SJSA1 (cell line): ENCODE measurements at places on chromosomes 11 and 22. TPM values are rescaled to one million over a fixed set of nuclear protein-coding genes. Genes with fewer than 3 reads are reported as not detected.

The TPCN2 gene
- 21.7 and 24.1 TPM in 2 replicates for total RNA-seq

- DNase-seq: no peak
These were observed 54.2 kb downstream of the EXT2 start for GRCh38 chr11:44149651-44150050.

DNA sequence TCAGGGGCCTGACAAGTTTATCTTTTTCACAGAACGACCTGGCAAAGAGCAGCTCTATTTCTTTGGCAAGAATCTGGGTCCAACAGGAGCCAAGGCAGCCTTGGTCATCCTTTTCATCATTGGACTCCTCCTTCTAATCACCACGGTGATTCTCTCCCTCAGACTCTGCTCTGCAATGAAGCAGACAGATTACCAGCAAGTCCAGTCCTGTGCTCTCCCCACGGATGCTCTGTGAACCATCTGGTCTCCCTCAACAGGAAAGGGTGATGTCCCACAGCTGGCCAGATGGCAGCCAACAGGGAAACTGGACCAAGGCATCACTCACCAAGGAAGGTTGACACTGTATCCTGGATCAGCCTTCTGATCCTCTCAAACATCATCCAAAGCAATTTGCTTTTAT, 17.0 kb upstream of the PANX1 start:
- no peak for DNase-seq

- no peak for DNase-seq
These were observed 6.1 kb downstream of the TMEM86A start for GRCh38 chr11:18704698-18705097.

The C11orf97 gene
- not detected in 2 replicates for total RNA-seq

DNA sequence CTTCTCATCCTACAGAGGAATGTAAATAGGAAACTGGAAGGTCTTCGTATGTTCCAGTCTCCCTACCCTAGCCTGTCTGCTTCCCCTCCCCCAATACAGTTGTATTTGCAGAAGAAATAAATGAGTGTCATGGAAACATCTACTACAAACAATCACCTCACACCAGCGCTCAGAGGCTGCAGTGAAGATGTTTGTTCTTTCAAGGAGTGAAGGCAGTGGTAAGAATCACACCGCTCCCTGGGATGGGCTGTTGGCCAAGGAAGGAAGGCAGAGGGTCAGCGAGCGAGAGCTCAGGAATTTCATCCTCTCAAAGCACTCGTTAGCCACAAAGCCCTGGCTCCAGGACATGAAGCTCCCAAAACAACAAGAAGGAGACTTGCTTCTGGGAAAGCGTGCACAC, 1.1 kb upstream of the IGSF9B start:
- DNase-seq: no peak

GRCh38 chr11:10605941-10606381, 37.5 kb upstream of the LYVE1 start:
- DNase-seq: peak; percentile 67

DNA sequence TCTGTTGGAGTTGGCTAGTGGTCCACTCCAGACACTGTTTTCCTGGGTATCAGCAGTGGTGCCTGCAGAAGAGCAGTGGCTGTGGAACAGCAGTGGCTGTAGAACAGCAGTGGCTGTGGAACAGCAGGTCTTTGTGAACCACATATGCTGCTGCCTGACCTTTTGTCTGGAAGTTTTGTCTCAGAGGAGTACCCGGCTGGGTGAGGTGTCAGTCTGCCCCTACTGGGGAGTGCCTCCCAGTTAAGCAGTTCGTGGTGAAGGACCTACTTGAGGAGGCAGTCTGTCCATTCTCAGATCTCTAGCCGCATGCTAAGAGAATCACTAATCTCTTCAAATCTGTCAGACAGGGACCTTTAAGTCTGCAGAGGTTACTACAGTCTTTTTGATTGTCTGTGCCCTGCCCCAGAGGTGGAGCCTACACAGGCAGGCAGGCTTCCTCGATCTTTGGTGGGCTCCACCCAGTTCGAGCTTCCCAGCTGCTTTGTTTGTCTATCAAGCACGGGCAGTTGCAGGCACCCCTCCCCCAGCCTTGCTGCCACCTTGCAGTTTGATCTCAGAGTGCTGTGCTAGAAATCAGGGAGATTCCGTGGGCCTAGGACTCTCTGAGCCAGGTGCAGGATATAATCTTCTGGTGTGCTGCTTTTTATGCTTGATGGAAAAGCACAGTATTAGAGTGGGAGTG, 89.1 kb upstream of the TRIM48 start:
- DNase-seq: no peak

The LDLRAD3 gene
- total RNA-seq: 4.1 and 5.8 TPM in 2 replicates

- DNase-seq: no peak
These were observed 760.3 kb downstream of the CNTN5 start for GRCh38 chr11:99781074-99781473.

The ARHGAP32 gene
- total RNA-seq: 2.1 and 3.3 TPM in 2 replicates

DNA sequence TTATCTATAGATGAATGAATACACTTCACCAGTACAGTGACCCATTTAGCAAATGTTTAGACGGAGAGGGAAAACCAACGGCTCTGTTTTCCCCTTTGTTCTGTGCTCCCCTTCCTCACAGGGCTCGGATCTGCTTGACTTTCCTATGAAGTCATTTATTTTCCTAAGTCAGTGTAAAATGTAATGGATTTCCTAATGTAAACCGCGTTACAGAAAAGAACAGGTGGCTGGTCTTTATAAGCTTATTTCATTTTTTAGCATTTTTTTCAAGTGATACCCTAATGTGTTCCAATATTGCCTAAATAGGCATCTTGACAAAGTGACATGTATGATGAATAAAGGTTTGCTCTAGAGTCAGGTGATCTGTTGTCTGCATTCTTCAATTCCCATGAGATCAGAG, 207.5 kb downstream of the PGR start:
- no peak for DNase-seq

DNA sequence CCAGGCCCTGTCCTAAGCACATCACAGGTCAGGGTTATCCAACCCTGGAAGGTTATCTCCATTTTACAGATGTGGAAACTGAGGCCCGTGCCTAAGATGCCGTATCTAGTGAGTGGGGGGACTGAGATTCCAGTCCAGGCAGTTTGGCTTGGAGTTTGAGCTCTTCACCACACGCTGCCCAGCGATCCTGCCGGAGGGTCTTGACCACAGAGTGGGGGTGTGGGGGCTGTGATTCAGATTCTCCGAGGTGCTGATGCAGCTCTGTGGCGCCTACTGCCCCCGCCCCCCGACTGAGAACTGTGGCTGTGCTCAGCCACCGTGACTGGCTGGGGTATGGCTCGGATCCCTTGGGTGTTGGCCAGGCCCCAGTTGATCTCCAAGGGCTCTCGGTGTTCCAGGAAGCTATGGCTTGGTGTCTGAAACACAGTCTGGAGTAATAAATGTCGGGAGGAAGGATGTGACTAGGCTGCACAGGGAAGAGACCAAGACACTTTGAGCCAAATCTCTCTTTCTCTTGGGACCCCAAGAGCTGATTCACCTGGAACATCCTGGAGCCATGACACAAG, 60.6 kb upstream of the RASD2 start:
- DNase-seq: no peak

The MUC6 gene
- not detected in 2 replicates for total RNA-seq

- no peak for DNase-seq
These were observed 61.6 kb upstream of the CDON start for GRCh38 chr11:126124231-126124661.

The POTEH gene
- not detected in 2 replicates for total RNA-seq

DNA sequence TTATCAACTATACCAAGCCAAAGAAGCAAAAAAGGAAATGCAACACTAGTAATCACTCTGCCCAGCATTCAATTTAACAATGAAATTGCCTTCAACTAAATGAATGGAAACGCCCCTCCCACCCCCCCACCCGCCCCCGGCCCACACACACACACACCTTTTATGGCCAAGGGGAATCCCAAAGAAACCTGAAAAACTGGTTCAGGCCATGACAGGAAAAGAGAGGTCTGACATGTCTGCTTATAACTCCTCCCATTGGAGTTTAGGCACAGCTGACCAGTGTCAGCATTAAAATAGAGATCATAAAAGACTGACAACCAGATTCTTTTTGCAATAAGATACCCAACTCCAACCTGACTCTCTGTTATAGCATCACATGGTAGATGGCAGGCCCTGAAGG, 42.6 kb downstream of the ACER3 start:
- no peak for DNase-seq

The GNB1L gene
- 12.2 and 17.7 TPM in 2 replicates for total RNA-seq

GRCh38 chr11:128473636-128474035, 113.7 kb downstream of the ETS1 start:
- DNase-seq: no peak

DNA sequence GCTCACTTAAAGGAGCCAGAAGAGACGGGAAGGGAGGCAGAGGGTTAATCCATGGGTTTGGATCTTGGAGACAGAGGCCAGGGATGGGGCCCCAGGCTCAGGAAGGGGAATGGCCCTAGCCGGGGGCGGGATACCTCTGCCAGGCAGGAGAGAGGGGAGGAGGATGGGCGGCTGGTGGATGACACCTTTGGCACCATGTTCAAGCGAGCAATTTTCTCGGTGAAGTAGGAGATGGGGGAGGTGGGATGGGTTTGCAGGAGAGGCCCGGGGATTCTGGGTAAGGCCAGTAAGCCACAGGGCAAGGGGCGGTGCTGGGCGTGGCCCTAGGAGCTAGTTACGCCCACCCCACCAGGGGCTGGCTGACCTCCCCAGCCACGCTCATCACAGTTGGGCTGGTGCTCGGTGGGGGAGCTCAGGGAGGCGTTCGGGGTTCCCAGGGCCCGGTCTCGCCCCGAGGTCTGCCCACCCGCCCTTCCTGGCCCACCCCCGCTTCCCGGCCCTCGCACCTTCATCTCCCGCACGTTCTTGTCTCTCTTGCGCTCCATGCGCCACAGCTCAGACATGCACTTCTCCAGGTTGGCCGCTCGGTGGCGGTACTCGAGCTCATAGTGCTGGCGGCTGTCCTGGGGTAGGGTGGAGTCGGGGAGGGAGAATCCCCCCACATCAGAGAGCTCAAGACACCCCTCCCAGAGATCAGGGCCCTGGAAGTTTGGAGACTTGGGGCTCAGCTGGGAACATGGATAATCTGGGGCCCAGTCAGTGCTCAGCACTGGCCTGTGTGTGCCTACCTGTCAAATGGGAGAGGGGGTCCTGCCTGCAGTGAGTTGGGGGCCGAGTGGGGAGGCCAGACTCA, 12.7 kb downstream of the BAIAP2L2 start:
- no peak for DNase-seq

DNA sequence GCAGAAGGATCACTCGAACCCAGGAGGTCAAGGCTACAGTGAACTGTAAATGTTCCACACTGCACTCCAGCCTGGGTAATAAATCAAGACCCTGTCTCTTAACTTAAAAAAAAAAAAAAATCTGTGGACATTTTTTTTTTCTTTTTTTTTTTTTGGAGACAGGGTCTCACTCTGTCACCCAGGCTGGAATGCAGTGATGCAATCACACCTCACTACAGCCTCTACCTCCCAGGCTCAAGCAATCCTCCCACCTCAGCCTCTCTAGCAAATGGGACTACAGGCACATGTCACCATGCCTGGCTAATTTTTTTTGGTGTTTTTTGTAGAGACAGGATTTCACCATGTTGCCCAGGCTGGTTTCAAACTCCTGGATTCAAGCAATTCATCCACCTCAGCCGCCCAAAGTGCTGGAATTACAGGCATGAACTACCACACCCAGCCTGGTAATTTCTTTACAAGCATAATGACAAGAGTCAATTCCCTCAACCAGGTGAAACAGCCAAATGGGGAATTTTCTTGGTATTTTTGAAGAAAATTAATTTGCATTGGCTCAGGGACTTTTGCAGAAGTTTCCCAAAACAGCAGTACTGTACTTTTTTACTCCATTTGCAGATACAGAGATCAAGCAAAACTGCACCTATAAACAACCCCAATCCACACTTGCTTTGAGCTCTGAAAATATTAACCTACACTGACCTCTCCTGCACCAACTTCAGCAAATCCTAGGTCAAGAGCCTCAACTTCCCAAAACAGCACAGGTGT, 44.0 kb downstream of the MRTFA start:
- DNase-seq: no peak

- no peak for DNase-seq
These were observed 52.2 kb downstream of the CYTH4 start for GRCh38 chr22:37334461-37334858.

DNA sequence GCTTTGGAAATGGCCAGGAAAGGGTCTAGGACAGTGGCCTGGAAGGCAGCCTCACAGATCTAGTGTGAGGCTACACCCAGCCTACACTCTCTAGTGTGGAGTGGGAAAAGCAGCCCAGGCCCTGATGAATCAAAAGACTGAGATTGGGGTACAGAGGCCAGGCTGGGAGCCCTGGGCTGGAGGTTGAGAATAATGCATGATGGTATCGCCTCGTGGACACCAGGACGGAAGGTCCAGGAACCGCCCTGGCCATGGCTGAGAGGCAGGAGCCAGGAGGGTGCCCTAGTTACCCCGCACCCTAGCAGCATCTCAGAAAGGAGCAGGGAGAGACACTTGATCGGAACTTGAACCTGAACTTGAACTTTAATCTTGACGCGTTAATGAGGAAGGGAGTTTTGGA, 40.5 kb upstream of the NFAM1 start:
- no peak for DNase-seq

DNA sequence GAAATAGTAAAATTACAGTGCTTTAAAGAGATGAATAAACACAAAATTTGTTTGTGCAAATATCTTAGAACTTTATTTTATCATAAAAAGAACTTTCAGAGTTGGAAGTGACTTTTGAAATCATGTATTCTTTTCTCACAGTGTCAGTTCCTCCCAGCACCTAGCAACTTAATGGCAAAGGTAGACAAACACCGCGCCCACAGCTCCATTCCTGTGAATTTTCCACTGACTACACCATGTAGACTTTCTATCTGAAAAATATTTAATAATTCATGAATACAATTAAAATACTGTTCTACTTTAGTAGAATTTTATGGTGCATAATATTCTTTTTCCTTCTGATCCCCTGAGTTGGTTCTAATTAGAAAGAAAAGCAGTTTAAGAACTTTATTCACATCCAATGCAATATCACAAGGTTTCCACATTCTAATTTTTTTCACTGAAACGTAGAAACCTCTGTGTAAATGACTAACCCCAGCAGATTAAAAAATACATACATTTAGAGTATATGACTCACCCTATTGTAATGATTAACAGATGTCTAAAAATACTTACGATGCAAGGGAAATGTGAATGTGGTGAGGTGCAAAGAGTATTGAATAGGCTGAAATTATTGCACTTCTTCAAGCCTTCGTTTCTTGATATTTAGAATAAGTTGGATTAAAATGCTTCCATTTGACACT, 218.2 kb upstream of the CCDC179 start:
- peak; percentile 36 for DNase-seq

- DNase-seq: no peak
These were observed 77.6 kb downstream of the PLEKHA7 start for GRCh38 chr11:16936643-16937042.

GRCh38 chr11:793556-793955, 3.7 kb upstream of the CEND1 start:
- DNase-seq: no peak
